Fibroblast of skin of right quadriceps (primary cell): ENCODE measurements at places on chromosomes 4 and X.

DNA sequence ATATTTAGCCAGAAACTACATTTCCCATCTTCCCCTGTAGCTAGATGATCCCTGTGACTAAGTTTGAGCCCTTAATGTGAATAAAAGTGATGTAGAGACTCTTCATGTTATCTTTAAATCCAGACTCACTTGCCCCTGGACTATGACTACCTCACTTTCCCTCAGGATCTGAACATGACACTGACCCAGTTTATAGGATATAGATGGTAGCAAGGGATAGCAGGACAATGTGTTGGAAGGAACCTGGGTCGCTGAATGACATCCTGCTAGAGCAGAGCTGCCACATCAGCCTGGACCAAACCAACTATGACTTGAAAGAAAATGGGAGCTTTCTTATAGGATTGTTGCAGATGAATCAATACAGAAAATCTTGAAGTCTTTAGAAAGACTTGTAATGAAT is 138.2 kb downstream of the PACRGL start:
- no peak for DNase-seq

DNA sequence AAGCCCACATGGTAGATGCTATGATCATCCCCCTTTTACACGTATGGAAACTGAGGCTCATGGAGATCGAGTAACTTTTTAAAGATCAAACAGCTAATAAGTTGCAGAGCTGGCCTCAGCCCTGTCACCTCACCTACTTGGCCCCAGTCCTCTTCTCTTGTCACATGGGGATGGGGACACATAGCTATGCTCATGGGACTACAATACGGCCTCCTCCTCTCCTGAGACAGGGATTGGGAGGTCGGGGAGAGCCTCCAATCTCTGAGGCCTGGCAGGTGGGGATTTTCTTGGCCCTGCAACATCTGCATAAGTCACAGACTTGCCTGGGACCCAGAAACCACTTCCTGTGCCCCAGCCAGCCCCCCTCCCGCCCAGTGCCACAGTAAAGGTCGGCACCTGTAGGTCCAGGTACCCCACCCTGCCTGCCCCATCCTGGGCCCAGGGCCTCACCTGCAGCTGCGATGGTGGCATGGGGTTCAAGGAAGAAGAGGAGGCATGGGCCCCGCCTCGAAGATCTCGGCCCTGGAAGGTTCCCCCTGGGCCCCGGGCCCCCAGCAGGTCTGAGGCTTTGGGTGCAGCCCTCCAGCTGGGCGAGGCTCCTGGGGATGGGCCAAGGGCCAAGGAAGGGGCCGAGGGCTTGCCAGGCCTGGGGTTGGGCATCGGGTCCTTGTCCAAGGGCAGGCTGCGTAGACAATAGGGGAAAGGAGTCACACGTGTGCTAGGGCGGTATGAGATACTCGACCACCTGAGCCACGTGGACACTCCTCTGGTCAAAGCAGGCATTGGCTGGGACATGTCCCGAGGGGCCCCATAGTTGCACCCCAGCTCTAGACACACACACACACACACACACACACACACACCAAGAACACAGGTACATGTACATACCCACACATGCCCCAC is 6.4 kb downstream of the FOXP3 start:
- DNase-seq = no peak

GRCh38 chr4:118158763-118159375 is 124.6 kb downstream of the NDST3 start:
- DNase-seq = peak; percentile 55

- no peak for DNase-seq
Measured at GRCh38 chrX:1511150-1511549, 25.8 kb downstream of the P2RY8 start.

- DNase-seq = no peak
Measured at GRCh38 chr4:8817096-8817812, 54.4 kb downstream of the HMX1 start.

GRCh38 chrX:31811106-31811505 is 739.3 kb upstream of the FTHL17 start:
- DNase-seq = no peak

DNA sequence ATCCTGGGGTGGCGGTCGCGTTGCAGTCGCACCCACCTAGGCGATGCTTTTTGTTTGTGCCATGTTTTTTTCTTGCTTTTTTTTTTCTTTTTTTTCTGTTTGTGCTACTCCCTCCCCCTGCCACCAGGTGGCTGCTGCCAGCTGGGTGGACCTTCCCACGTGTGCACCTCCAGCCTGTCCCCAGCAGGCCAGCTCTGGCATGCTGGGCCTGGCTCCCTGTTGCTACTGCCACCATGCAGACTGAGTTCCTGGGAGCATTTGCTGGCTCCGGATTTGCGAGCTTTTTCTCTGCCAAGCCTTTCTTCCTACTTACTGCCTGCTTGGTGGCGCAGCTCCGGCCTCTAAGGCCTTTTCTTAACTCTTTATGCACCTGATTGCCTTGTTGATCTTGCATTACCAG is 161.2 kb upstream of the WDFY3 start:
- DNase-seq = peak; percentile 8

GRCh38 chr4:36078319-36078718 is 166.0 kb downstream of the ARAP2 start:
- no peak for DNase-seq
